Cortex of kidney (tissue), 1 donor: ENCODE measurements at places on chromosomes 1 and 21.

GRCh38 chr1:240241278-240241677 is 149.6 kb downstream of the FMN2 start:
- no peak for DNase-seq

DNA sequence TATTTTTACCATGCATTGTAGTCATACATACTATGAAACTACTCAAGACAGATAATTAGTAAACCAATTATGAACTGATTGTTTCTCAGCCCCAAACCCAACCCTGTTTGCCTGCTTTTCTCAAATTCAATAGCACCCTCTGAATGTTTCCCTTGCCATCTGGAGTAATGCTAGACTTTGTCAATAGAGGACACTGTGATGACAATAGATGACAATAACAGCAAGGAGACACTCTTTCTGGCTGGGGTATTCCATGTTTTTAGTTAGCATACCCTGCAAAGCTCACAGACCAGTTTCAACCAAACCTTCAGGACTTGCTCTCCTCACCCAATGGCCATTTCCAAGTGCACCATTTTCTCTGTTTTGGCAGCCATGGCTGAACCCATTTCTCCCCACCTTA is 108.5 kb upstream of the LRRC7 start:
- no peak for DNase-seq

- no peak for DNase-seq
Observed at GRCh38 chr1:31586376-31587327, 10.3 kb downstream of the TINAGL1 start.

DNA sequence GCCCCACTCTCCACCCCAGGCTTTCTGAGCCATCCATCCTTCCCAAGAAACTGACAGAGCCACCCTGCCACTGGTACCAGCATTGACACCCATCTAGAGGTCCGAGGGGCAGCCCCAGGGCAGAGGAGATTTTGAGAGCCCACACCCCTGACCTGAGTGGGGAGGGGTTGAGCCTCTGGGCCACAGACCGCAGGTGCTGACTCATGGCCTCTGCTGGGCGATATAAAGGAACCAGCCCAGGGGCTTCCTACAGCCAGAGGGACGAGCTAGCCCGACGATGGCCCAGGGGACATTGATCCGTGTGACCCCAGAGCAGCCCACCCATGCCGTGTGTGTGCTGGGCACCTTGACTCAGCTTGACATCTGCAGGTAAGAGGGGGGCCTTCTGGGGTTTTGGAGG is at the start of gene PADI4:
TSS of gene PADI4 (plus strand) at position 252 of the 400 bp plus-strand sequence. CDS start at position 278, 26 bp downstream.
- no peak for DNase-seq

- DNase-seq: no peak
Observed at GRCh38 chr21:33949516-33950430, 34.2 kb upstream of the ATP5PO start.

GRCh38 chr21:35485364-35485763 is 436.3 kb upstream of the RUNX1 start:
- DNase-seq: no peak

DNA sequence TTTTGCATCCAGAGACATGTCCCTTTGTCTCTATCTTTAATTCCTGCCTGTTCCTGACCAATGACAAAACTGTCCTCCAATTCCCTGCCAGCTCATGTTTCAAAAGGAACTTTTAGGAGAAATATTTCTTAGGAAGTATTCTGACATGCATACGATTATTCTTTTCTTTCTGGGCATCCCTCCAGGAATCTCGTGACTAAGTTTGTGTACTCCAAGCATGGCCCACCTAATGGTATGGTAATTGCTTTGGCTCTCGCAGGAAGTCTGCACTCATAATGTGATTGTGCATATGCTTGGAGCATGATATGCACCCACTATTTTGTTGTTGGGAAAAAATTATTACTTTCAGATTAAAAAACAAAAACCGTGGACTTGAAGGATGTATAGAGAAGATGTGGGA is 256.4 kb downstream of the PRDM2 start:
- no peak for DNase-seq

GRCh38 chr1:186152620-186153239 is 222.3 kb downstream of the TPR start:
- DNase-seq: no peak

- DNase-seq: no peak
Observed at GRCh38 chr1:64248065-64248464, 44.6 kb downstream of the UBE2U start.

DNA sequence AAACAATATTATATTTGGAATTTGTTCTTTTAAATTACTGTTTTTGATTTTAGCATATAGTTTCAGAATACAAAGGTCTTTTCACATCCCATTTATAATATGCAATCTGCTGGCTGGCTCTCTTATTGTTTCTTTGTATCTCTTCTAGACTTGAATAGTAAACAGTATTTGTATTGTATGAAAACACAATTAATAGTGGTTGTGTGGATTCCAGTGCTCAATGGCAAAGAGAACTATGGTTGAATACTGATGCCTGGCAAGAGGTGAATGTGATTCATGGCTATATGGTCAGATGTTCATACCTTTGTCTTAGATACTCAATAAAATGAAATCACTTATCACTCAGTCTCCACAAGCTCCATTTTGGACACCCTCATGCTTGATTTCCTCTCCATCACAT is 37.2 kb downstream of the OR6Y1 start:
- DNase-seq: no peak

GRCh38 chr1:100730130-100730529 is 10.6 kb downstream of the VCAM1 start:
- no peak for DNase-seq
